ENCODE measurements at places on chromosomes 2 and 18.

DNA sequence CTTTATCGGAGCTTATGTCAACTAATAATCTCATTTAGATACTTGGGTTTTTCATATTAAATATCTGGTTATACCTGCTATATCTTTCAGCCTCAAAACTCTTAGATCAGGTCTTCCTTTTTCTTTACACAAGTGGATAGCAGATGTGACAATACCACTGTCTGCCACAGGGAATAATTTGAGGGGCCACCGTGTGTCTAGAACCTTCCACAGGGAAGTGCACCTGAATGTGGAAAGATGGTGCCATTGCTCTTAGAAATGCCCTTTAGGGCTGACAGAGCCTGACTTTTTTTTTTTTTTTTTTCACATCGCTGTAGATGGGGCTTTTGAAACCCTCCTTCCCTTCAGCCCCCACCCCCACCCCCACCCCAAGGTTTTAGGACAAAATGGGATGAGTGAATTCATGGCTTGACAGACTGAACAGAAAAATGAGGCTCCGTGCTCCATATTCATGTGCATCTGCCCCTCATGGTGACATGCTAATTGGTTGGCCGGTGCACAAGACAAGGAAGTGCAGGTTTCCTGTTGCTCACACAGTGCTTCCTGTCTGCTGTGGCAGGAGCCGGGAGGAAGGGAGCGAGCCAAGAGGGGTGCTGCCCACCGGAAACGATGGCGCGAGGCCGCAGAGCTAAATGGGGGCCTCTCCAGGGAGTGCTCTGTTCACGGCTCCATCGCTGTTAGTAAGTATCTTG, 246.0 kb downstream of the LDLRAD4 start:
- no peak for DNase-seq

GRCh38 chr2:191636586-191636985, 41.4 kb upstream of the NABP1 start:
- peak; percentile 16 for DNase-seq

DNA sequence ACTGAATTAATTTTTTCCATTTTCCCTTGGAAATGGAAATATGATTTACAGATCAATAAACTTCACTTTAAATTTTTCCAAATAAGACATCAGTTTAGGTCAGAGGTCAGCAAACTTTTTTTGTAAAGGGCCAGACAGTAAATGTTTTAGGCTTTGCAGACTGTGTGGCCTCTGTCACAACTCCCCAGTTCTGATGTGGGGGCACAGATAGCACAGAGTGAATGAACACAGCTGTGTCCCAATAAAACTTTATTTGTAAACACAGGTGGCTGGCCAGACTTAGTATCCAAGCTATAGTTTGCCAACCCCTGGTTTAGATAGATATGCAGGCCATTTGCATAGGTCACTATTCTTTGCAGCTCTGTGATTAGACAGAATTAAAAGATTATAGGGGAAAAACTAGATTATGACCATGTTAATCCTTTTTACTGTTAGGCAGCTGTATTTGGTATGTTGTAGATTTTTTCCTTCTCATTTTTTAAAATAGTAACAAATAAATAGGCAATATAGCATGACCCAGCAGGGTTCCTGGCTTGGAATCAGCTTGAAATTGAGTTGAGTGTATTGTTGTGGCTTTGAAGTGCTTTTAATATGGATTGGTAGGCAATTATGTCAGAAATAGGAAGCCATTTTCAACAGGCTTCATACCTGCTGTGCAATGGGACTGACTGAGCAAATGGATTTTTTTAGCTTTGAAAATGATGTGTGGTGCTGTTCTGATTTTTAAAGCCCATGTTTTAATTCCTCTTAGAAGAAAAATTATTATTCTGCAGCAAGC, 59.7 kb downstream of the WDSUB1 start:
- DNase-seq = no peak

- DNase-seq = no peak
Observed at GRCh38 chr18:54140641-54141040, 83.8 kb downstream of the MBD2 start.

DNA sequence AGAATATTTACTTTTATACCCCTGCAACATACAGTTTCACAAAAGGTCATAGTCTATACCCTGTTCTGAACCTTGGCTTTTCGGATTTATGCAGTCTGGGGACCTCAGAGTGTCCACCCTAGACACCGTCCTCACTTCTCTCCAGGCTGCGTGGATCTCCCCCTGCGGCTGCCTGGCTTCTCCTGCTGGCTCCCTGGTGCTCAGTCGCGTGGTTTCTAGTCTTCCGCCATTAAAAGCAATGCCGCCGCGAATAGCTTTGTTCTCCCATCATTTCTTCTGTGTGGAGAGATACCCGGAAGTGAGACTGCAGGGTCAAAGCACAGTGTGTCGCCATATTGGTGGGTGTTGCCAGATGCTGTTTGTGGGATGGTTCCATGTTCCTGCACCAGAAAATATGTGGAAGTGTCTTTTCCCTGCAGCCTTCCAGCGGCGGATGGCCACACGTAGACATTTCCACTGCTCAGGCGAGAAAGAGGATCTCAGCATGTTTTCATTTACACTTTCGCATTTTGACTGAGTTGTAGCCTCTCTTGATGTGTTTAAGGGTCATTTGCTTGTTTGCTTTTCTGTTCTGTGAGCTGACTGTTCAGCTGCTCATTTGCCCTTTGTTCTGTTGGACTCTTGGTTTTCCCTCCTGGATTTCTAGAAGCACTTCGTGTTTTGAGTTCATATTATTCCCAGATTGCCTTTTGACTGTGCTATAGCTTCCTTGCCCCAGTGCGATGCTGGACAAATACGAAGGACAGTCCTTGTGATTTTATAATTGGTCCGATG, 22.9 kb upstream of the ASB1 start:
- peak; percentile 69 for DNase-seq

DNA sequence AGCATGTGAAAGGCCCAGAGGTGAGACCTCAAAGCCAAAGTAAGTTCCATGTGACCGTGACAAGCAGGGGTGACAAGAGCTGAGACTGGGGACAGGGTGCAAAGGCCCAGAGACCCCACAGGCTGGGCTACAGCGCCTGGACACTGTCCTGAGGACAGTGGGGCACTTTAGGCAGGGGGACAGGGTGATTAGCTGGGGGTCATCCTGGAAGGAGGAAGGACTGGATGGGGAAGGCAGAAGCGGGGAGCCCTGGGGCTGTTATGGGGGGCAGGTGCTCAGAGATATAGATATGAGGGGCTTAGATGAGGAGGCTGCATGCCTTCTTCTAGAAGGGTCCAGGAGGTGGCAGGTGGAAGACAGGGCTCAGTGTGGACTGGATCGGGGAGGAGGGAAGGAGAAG, 31.5 kb downstream of the KIF1A start:
- no peak for DNase-seq

DNA sequence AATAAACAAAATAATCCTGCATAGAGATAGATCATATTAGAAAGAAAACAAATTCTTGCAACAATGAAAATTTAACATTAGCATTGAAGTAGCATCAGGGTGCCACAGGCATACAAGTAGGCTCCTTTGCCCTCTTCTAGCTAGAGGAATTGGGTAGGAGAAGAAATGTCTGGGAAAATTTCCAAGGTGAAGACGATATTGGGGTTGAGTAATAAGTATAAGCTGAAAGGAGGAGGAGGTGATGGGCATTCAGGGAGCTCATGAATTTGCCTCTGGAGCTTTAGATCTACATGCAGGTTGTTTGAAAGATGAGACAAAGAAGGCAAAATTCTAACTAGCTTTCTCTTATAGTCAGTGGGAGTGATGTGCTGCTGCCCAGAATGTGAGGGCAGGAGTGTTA, 504.9 kb downstream of the CCDC85A start:
- no peak for DNase-seq

All from small intestine (tissue), 16 donors.